ENCODE measurements at places on chromosomes 12 and 14.

GRCh38 chr14:63857466-63858030 lies 4.7 kb downstream of the SYNE2 start:
- no peak for DNase-seq

DNA sequence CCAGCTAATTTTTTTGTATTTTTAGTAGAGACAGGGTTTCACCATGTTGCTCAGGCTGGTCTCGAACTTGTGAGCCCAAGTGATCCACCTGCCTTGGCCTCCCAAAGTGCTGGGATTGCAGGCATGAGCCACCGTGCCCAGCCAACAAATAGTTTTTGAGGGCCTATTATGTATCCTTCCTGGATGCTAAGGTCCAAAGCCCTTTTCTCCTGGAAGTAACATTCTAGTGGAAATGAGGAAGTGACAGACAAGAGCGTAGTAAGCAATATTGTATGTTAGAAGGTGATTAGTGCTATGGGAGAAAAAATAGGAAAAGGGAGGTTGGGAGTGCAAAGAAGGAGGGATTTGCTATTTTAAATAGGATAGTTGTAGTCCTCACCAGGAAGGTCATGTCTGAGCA lies 9.0 kb upstream of the CGRRF1 start:
- DNase-seq: no peak

GRCh38 chr12:58847901-58848600 lies 72.3 kb downstream of the LRIG3 start:
- DNase-seq: no peak

DNA sequence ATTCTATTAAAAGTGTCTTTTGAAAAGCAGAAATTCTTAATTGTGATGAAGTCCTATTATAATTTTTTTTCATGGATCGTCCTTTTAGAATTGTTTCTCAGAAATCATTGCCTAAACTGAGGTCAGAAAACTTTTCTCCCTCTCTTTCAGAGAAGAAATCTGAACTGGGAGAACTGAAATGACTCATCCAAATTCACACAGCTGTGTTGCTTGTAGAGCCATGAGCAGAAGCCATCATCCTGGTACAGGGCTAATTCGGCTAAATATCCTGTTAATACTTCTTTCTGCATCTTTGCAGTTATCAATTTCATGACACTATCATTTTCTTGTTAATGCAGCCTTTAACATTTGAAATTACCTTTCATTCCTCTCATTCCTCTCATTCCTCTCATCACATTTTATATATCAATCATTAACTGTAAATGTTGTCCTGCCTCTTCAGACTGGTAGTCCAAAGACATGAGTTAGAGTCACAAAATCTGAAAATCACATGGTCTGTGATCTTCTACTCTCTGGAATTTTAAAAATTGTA lies 15.5 kb downstream of the SLC15A5 start:
- no peak for DNase-seq

DNA sequence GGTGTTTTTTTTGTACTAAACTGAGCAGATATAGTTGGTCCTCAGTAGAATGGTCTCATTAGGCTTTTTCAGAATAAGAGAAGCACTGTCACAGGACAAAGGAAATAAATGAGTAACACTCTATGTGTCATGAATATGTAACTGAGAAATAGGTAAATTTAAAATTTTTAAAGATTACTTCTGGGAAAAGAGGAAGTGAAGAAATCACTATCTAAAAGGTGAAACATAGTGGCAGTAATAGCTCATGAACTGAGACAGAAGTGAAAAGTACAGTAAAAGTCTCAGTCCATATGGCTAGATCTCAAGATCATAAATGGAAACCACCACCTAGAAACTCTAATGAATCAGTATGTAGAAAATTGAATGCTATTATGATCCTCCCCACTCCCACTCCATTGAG lies 89.3 kb upstream of the TTC7B start:
- DNase-seq: no peak

DNA sequence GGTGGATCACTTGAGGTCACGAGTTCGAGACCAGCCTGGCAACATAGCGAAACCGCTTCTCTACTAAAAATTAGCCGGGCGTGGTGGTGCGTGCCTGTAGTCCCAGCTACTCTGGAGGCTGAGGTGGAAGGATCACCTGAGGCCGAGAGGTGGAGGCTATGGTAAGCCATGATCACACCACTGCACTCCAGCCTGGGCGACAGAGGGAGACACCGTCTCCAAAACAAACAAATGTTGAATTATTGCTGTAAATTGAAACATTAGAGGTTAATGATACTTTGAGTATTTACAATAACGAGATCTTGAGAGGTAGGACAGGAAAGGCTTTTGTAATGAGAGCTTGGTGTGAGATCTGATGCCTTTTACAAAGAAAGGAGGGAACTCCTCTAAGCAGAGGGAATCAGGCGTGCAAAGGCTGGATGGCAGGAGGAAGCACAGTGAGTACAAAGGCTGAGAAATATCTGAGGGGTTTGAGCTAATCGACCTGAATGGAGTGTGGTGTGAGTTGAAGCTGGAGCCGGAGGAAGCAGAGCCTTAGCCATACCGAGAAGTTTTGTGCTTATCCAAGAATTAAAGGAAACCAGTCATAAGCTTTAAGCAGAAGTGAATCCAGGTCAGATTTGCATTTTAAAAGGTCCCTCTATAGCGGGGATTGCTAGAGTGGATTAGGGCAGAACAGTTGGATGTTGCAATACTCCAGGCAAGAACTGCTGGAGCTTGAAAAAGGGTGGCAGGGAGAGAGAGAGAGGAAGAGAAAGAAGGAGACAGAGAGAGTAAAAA lies 1.1 kb downstream of the RHNO1 start:
- DNase-seq: no peak

GRCh38 chr14:29687071-29687765 lies 240.4 kb downstream of the PRKD1 start:
- no peak for DNase-seq

DNA sequence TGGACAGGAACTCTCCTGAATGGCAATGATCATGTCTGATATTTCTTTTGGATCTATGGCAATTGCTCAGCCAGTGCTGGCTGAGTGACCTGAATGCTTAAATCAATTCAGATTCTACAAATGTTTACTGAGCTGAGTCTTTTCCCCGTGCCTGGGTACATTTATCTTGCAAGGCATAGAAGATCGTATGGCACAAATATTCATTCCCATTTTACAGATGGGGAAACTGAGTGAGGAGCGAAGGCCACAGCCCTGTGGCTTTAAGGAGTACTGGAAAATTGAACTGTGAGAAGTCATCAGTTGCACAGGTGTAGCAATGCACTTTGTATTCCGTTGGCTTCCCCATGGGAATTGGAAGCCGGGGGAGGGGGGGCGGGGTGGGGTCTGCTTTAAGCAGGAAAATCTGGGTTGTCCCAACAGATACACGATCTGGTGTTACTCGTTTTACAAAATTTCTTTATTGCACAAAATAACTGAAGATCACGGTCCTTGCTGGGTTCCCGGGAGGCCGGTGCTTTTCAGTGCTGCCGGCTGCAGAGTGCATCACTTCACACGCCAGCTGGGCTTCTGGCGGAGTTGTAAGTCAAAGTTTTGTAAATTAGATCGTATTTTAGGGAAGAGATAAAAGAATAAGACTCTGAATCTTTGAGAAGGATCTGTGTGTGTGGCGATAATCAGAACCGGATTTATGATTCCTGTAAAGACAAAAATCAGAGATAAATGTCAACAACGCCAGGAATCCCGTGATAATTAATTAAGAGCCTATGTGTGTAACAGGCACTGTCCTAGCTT lies 75.0 kb upstream of the MAP1LC3B2 start:
- no peak for DNase-seq

GRCh38 chr12:105931762-105932570 lies 206.8 kb downstream of the NUAK1 start:
- no peak for DNase-seq

All from anterior cingulate cortex (tissue), 58 donors.